ENCODE measurements at places on chromosomes 6 and 20.

- no peak for DNase-seq
Observed at GRCh38 chr6:154166140-154166539, 127.1 kb downstream of the OPRM1 start.

DNA sequence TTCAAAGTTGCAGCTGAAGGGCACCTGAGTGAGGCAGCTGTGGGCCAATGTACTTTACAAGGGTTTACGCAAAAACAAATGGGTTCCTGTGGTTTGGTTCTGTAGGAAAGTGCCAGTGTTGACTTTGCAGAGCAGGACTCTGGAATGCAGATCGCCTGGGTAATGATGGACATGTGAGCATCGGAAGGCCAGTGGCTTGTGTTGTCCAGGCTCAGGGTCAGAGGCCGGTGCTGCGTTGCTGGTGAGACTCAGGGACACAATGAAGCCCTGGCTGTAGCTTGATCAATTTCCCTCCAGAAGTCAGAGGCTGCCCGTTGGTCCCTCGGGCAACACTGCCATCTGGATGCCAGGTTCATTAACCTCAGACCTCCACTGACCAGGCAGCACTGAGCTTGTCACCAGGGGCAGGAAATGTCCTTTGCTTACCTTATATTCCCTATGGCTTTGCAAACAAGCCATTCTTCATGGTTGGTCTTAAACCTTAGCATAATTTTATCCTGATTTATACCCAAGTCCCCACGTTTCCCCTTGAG lies 753.4 kb downstream of the QKI start:
- no peak for DNase-seq

DNA sequence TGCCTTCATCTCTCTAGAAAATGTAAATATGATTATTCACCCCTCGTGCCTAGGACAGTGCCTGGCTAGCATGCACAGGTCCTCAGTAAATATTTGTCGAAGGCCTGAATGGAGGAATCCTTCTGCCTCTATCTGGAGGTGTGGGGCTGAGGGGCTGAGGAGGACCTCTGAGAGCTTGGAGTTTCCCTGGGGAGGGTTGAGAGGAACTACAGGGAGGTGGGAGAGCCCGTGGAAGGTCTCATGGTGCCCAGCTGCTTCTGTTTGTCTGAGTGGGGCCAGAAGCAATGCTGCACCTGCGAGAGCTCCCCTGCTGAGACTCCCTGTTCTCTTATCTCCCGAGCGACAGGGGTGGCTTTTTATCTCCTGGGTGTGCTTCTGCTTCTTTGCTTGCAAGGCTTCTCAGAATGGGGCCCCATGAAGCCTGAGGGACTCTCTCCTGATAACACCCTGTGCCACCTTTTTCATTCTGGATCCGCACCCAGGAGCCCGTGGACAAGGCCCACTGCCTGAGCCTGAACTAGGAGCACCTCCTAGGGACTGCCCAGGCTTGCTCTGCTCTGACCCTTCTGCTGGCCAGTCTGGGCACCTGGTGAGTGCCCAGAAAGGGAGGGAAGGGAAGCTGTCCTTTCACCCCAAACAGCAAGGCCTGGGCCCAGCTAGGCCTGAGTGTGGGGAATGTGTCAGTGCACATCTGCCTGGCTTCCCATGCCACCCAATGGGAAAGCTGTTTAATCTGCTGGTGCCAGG lies 2.4 kb downstream of the SLC29A1 start:
- no peak for DNase-seq

DNA sequence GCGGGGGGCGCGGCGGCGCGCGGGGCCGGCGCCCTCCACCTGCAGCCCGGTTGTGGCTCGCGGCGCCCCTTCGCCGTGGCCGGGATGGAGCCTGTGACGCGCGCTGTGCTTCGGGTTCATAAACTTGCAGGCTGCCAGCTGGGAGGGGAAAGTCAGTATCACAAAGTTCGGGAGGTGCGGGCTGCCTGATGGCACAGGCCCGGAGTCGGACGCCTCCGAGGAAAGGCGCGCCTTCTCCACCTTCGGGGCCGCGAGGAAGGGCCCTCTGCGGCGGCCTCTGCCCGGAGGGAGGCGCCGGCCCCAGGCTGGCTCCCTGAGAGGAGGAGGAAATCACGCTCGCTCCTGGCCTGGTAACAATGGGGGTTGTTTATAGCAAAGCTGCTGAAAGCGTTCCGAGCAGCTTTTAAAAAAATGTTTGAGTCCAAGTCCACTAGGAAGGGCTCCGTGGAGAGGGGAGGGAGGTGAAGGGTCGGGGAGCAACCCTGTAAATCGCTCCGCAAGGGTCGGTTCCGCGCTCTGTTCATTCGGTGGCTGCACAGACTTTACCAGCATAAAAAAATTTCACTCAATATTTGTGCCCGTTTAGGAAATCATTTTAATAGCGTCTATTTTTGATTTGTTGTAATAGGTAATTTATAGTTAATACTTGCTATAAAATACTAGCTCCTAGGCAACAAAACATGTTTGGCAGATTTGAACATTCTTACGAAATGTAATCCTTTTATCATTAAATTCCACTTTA lies 1.0 kb downstream of the AFDN start:
- no peak for DNase-seq

DNA sequence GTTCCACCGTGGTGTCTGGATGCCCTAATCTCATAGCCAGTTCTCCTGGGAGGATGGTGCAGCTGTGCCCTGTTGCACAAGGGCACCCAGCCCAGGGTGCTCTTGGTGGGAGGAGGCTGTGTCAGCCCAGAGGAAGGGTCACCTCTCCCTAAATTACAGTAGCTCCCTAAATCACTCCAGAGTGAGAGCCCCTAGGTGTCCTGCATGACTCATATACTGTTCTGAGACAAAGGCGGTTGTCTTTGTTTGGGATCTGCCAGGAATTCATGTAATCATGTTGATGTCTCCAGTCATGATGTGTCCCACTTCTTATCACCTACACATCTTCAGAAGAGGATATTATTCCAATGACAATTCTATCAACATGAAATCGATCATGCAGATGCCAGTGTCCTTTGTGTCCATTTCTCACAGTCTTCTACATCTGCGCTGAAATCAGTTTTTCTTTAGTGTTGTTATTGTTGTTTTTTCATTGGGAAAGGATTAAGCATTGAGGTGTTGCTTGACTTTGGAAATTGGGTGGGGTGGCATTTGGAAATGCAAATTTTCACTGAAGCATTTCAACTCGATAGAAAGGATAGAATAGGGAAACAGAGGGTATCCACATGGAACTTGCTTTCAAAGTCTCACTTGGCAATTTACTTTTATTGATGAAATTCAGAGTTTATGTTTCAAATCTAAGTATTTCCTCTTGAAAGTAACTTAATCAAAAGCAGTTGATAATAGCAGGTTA lies 19.5 kb downstream of the PERP start:
- DNase-seq = no peak

GRCh38 chr20:19924255-19924654 lies 92.9 kb upstream of the NAA20 start:
- DNase-seq = no peak

Measured in activated naive CD8-positive, alpha-beta T cell treated with anti-CD3 and anti-CD28 coated beads, Interleukin-2, amount 50 U/mL, for 16 hours (primary cell).